ENCODE measurements at places on chromosomes 12 and 14.

DNA sequence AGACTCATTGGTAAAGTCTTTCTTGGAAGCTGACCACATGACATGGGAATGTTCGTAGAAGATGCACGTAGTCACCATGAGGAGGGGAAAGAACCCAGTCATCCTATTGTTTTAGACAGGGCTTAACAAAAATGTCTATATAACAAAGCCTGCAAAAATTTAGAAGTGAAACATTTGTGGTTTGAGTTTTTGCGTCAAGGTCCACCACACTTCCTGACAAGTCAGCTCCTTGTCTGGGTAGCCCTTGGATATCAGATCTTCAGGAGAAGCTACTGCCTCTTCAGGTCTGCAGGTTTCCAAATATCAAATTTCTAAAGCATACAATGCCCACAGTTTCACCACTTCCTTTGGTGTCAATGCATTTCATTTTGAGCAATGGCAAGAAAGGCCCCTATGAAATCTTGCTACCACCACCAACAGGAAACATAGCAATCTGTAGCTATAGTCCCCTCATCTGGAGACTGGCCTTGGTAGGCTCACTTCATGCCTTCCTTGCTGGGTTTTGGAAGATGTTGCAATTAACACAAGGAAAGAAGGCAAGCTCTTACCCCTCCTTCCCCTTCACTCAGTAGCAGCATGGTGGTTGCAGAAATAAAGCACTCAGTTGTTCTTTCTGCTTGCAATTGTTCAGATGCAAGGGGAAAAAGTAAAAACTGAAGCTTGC lies 235.2 kb downstream of the PCNX1 start:
- no peak for DNase-seq

DNA sequence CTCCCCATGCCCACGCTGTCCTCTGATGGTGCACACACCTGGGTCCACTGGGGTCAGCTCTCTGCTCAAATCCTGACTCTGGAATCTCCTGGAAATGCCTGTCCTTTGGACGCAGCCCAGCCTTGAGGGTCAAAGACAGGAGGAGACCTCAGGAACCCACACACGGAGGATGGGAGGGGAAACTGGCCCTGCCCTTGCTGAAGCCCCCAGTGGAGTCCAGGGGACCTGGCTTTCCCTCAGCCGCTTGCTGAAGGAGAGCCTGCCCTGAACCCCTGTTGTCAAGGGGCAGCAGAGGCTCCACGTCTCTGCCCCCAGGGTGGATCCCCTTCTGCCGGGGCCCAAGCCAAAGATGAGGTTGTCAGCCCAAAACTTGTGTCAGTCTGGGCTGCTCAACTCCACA lies 16.9 kb downstream of the GALNT9 start:
- DNase-seq: no peak

- DNase-seq: peak; percentile 24
Measured at GRCh38 chr12:106247674-106248311, at the start of gene CKAP4. Gene CKAP4, minus strand, starts transcription at chr12:106248020. Its CDS starts 169 bp downstream, at chr12:106247851.

GRCh38 chr12:116821291-116821690 lies 60.0 kb downstream of the HRK start:
- DNase-seq: no peak

- no peak for DNase-seq
Measured at GRCh38 chr12:111757361-111758119, 9.2 kb upstream of the ALDH2 start.

DNA sequence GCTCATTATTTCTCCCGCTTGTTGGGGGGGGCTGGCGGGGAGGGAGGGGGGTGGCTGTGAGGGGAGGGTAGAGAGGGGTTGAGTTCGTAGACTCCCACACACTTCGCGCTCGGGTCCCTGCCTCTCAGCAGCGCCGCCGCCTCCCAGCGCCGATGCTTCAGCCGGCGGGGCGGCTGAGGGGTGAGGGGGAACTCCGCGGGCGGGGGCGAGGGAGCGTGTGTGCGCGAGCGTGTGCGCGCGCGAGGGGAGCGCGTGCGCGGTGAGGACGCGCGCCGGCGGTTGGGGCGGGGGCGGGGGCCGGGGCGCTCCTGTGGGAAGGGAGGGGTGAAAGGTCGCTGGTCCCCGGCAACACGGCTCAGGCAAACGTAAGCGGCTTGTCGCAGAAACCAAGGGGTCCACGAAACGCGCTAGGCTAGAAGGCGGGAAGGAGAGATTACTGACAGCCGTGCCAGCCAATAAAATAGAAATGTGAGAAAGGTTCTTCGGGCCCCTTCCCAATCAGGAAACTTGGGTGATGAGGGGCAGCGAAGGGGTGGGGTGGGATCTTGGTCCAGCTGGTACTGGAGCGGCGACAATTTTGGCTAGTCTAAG lies 343 bp upstream of the NOVA1 start:
- no peak for DNase-seq

- no peak for DNase-seq
Measured at GRCh38 chr12:77855548-77855947, 24.9 kb downstream of the NAV3 start.

DNA sequence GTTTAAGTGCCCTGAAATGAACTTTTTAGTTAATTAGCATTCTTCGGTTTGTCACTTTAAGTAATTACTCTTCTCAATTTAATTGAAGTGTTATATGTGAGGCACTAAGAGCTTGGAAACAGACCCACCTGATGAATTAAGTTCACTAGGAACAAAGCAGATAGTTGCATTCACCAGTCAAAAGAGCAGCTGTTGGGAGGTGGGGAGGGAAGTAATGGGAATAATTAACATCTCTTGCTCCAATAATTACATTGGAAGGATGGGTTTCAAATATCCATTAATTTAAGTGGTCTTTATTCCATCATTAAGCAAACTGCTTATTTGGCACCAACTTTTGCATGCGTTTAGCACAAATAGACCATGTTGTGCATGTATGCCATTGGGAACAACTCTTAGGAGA lies 667.2 kb downstream of the GALC start:
- no peak for DNase-seq

GRCh38 chr14:23641915-23642588 lies 5.9 kb downstream of the DHRS2 start:
- DNase-seq: no peak

- DNase-seq: no peak
Measured at GRCh38 chr12:102800565-102800964, 116.5 kb downstream of the PAH start.

DNA sequence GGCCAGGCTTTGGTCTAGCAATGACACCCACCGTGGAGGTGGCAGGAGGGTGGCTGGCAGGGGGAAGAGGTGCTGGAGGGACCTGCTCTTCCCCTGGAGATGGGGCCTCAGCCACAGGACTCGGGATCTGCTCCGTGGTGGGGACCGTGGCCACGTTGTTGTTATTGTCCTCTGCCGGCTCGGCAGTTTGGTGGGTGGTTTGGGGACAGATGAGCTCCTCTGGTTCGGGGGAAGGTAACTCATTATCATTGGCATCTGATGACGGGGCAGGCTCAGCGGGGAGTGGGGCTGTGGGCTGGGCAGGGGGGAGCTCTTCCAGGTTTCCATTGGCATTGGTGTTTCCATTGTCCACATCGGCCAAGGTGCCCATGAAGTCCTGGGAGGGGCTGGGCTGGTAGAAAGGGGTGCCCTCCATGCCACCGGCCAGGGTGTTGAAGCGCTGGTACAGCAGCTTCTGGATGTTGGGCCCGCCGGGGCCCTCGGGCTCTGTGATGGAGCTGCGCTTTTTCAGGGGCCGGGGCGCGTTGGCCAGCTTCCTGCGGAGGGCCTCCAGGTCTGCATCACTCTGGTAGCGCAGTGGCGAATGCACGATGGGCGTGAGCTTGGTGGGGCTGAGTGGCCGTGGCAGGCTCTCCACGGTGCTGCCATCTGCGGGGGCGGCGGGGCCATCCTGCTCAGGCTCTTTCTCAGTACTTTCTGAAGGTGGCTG lies 24.3 kb downstream of the ZFYVE21 start:
- DNase-seq: no peak

DNA sequence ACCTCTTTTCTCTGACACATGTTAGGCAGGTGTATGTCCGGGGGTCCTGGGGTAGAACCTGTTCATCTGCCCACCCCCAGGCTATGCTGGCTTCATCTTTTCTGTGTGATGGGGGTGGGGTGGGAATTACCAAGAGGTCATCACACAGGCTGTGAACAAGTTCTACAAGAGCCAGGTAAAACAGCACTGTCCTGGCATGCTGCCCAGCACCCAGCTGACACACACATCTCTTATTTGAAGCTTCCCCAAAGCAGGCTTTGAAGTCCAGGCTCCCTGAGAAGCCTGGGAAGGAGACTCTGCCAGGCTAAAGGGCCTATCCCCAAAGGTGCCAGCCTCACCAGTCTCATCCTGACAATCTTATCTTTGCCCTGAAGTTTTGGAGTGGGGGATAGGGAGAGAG lies 141.1 kb downstream of the ALG10 start:
- no peak for DNase-seq

Data from activated T-cell treated with anti-CD3 and anti-CD28 coated beads for 4 hours (primary cell).